Fibroblast of pulmonary artery (primary cell): ENCODE measurements at places on chromosomes 12 and 14.

GRCh38 chr12:125203145-125203765 is 138.0 kb downstream of the AACS start:
- peak; percentile 24 for DNase-seq

DNA sequence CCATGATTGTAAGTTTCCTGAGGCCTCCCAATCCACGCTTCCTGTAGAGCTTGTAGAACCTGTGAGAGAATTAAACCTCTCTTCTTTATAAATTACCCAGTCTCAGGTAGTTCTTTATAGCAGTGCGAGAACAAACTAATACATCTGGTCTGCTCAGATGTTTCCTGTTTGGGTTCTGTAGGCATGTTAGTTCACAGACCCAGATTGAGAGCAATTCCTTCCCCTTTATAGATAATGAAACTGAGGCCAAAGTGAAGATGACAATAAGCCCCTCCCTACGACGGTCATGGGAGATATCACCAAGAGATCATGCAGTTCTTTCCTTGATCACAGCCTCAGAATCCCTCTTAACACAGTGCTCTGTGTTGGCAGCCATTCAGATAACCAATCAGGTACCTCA is 76.5 kb upstream of the CLMN start:
- no peak for DNase-seq

DNA sequence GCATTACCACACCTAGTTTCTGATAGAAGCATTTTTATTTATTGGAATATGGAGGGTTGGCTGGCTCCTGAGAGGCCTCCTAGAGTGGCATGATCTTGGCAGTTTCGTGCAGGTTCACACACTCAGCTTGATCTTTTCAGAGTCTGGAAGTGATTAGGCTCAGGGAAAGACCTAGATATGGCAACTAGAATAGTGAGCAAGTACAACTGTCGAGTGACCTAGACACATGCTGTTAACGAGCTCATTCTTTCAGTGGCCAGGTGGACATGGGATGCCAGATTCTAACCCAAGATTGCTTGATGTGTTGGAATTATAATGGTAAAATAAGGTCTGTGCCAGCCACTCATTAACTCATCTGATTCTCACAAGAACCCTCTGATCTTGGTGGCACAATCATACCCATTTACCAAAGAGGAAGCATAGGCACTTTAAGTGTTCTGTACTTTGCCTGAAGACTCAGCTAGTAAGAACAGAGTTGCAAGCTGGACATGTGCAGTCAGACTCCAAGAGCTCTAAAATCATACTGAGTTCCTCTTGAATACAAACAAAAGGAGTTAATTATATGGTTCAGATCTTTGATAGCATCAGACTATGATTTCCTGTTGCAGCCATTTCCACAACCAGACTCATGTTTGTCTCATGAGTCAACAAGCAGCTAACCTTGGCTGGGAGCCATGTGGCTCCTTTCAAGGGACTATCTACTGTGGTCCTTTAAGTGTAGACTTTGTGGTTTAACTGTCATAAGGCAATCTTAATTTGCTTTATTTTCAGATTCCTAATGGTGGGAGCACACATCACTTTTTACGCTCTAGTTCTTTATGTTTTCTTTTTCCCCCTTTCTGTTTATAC is 144.2 kb downstream of the PLEKHA5 start:
- peak; percentile 97 for DNase-seq

- peak; percentile 88 for DNase-seq
These were observed 42.0 kb downstream of the LTBP2 start for GRCh38 chr14:74569806-74570591.

DNA sequence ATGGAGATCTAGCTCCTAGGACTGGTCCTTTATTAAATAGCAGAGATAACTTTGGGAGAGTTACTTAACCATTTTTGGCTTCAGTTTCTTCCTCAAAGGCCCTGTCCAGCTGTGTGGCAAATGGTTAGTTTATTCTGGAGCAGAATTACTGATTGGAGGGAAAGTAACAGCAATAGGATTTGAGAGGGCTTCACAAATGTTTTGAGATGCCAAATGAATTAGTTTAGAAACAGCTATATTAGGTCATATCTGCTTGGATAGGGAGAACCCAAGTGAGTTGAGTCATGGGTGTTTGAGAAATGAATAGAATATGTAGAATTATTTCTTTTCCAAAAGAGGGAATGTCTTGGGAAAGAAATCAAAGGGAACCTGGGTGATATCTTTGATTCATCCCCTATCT is 17.5 kb downstream of the RASSF3 start:
- DNase-seq, result peak; percentile 85

DNA sequence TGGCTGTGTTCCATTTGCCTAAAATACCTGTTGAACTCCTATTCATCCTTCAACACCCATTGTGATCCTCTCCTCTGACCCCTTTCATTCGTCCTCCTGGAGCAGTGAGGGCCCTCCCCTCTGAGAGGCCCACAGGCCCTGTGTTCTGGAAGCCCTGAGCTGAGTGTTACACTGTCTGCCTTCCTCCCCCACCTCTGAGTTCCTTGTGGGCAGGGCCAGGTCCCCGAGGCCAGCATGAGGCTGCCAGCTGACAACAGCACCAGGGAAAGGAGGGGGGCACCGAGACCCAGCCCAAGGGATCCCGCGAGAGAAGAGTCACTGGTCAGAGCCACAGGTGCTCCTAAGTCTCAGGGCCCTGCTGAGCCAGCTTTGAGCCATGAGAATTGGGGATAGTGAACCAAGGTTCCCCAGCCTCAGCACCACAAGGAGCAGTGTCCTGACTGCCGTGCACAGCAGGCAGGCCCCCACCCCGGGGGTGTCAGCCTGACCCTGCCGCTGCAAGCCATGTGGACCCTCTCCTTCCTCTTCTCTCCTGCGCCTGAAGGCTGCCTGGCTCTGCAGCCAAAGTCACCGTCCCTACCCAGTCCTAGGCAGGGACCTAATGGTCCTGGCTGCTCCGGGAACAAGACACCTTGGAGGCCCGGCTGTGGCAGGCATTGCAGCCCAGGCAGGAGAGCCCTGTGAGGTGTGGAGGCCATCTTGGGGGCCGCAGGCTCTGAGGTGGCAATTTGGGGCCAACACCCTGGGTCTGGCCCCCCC is 52.5 kb downstream of the BEGAIN start:
- no peak for DNase-seq

GRCh38 chr12:105225505-105226015 is 10.4 kb downstream of the APPL2 start:
- no peak for DNase-seq

DNA sequence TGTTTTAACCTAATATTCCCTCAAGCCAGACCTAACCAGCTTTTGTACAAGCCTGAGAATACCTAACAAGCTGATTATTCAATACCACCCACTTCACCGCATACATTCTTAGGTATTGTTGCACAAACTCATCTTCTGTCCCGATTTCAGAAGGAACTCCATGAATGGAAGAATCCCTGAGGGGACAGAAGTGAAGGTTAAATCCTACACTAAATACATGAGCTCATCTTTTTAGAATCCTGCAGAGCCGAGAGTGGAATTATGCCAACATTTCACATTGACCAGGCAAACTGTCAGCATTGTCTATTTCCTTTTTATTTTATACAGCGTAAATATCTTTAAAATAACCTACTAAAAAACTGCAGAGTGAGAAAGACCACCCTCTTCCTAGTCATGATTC is 140.7 kb upstream of the PRICKLE1 start:
- peak; percentile 42 for DNase-seq

GRCh38 chr12:118436002-118436730 is 59.8 kb downstream of the SUDS3 start:
- no peak for DNase-seq

DNA sequence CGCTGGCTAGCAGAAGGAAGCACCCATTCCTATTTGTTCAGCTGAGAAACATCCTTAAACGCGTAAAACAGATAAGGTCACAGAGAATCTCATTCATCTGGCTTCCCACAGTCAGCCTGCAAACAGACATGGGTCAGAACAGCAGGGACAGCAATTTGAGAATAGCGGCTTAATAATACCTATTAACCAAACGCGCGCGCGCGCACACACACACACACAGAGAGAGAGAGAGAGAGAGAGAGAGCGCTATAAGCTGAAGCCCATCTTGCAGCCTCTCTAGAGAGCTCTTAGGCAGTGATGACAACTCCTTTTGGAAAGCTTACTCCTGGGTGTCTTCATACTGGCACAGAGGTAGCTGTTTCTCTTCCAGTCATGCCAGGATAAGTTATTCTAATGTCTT is 26.4 kb downstream of the TMEM132D start:
- DNase-seq, result no peak

GRCh38 chr14:94686511-94687160 is 74.4 kb downstream of the SERPINA3 start:
- DNase-seq, result no peak
